GM12864 (cell line): ENCODE measurements at places on chromosomes 3 and 15.

GRCh38 chr3:172217877-172218276, 178.5 kb downstream of the FNDC3B start:
- no peak for DNase-seq

DNA sequence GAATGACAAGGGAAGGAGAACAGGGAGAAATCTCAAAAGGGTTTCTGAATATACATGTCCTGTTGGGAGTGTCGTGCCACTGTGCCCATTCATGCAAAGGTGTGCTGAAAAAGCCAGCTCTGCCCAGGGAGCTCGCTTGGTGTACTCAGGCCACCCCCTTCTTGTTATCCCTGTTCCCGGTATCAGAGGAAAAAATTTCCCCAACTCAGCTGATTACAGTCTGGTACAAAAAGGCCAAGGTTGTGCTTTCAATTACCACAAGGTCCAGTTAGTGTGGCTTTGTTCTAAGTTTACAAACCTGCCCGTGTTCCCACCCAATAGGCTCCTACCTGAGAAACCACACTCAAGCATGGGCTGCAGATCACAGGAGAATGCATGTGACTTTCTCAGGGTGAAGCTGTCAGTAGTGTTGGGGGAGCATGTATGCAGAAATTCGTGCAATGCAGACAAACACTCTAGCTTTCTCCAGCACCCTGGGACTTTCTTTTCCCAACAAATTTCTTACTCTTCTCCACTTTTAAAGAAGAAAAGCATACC, 648.5 kb downstream of the NR2F2 start:
- DNase-seq = no peak

DNA sequence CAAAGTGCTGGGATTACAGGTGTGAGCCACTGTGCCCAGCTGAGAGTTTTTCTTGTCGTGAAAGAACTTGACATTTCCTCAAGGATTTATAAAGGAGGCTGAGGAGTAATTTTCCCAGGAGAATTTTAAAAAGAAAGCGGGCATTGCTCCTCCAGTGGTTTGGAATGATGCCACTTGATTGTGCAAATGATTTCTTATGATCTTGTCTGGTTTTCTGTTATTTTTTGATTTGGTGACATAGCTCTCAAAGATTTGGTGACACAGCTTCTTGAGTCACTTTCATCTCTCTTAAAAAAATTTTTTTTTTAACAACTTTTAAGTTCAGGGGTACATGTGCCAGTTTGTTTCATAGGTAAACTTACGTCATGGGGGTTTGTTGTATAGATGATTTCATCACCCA, 24.6 kb upstream of the NFKBIZ start:
- DNase-seq = no peak

DNA sequence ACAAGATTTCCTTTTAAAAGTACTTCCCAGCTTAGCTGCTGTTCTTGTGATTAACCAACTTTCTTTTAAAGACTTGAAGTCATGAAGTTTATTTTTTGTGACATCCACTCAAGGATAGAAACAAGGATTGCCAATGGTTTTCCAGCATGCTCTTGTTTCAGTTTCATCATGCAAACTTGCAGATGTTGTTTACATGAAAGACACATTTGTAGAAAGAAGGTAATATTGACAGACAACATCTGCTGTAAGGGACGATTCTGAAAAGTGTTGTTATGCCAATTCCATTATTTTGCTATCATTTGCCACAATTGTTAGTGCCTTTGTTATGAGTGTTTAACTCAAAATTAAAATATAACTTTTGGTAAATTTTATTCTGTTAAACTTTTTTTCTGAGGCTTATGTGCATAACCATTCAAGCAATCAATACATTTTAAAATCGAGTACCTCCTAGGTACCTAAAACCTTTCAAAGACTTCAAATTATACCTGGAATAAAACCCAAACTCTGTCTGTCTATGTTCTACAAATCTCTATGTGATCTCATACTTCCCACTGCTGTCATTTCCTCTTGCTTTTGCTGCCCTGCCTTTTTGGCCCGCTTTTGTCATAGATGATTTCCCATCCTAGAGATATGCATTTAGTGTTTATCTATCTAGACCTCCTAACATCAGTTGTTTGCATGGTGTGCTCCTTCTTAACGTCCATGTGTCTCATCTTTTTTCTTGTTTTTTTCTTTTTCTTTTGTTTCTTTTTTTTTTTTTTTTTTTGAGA, 630.4 kb downstream of the NR2F2 start:
- DNase-seq = no peak

DNA sequence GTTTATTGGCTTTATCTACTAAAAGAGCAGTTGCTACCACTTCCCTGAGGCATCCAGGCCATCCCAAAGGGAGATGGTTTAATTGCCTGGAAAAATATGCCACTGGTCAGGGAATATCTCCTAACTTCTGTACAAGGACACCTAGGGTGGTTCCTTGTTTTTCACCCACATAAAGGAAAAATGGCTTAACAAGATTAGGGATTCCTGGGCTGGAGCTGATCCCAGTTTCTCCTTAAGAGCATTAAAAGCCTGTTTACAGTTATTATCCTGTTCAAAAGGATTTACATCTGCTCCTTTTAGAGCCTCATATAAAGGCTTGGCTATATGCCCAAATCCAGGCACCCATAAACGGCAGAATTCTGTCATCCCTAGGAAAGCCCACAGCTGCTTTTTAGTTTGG, 70.2 kb upstream of the WNT7A start:
- no peak for DNase-seq

- DNase-seq = no peak
These were observed 5.3 kb downstream of the DLL4 start for GRCh38 chr15:40934457-40934856.

GRCh38 chr3:29280404-29281093, at the start of gene RBMS3:
RBMS3 (plus strand) TSS chr3:29281071.
- no peak for DNase-seq

- DNase-seq = no peak
These were observed 99.6 kb downstream of the ABI3BP start for GRCh38 chr3:100893590-100893989.

DNA sequence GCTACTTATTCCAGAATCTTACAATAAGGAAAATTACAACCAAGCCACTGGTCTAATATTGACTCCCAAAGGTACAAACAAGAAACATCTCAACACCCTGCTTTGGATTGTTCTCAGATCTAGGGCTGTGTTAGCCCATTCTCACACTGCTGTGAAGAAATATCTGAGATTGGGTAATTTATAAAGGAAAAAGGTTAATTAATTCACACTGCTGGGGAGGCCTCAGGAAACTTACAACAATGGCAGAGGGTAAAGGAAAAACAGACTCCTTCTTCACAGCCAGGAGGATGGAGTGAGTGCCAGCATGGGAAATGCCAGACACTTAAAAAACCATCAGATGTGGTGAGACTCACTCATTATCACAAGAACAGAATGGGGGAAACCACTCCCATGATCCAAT, 208.3 kb downstream of the ULK4 start:
- DNase-seq = no peak

DNA sequence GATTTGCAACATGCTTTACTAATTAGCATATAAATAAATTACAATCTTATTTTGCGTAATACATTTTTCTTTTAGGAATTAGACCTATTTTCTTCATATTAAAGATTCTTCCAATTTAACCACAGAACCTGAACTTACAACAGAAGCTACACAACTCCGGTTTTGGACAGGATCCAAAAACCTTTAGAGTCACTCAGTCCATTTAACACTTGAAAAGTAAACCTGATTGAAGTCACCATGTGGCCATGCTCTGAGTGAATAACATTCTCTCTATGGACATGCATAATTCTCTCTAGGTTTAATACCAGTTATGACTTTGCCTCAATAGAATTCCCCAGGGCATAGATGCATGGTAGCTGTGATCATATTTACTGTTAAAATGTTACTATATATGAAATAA, 751.0 kb downstream of the VGLL3 start:
- DNase-seq = no peak

DNA sequence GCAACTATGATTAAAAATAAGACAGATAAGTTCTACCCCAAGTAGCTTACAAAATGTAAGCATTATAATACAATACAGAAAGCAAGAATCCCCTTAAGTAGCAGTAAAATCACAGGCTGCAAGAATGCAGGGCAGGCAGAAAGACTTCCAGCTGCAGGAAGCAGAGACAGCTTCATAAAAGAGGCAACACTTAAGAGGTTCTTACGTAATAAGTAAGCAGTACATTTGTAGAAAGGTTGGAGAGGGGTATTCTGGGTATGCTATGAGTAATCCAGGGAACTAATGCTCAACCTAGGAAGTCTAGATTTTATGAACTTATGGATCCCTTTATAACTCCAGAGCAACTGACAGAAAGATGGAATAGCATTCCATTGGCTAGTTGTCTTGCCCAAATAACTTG, 151.6 kb downstream of the IL5RA start:
- DNase-seq = no peak

GRCh38 chr3:72473156-72473555, 375.1 kb downstream of the SHQ1 start:
- no peak for DNase-seq

GRCh38 chr3:159829056-159829455, 159.6 kb upstream of the IL12A start:
- no peak for DNase-seq

DNA sequence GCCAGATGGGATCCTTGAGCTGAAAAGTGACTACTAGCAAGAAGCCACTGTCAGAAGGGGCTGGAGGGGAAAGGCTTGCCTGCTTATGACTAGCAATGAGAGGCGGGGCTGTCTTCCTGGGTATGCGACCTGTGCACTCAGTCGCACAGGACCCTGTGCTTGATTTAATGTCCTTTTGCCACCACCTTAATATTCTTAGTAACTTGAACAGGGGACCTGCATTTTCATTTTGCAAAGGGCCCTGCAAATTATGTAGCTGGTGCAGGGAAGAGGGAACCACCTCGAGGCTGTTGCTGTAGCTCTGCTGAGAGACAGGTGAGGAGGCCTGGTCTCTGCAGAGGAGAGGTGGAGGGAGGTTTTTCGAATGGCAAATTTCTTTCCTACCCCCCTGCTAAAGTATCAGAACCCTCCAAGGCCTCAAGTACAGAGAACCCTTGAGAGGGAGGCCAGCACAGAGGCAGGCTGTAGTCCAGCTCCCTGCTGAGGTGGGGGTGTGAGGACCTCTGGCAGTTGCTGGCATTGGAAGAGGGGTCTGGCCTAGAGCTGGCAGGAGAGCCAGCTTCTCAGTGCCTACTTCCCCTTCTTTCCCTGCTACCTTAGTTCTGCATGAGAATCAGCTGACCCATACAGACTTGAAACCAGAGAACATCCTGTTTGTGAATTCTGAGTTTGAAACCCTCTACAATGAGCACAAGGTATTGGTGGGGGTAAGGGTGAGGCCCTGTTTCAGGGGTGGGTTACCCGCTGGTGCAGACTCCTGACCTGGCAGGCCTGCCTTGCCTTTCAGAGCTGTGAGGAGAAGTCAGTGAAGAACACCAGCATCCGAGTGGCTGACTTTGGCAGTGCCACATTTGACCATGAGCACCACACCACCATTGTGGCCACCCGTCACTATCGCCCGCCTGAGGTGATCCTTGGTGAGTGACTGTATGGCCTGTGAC, 11.4 kb downstream of the CLK3 start:
- peak; percentile 64 for DNase-seq

GRCh38 chr3:8490079-8490552, 11.5 kb upstream of the LMCD1 start:
- no peak for DNase-seq

DNA sequence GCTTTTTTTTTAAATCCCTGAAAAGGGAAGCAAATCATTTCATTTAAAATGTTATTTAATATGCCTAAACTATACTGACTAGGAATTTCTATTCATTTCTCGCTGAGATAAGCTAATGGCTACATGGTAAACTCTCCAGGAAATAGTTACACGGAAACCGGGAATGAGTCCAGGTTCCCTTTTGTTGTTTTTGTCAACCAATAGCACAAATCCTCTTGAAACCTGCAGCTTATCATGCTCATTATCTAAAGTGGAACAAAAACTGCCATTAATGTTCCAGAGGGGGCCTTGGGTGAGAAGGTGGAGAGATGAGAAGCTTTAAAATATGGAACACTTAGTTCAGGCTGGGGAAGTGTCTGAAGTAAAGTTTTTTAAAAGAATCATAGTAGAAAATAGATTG, 113.5 kb upstream of the ALCAM start:
- no peak for DNase-seq

DNA sequence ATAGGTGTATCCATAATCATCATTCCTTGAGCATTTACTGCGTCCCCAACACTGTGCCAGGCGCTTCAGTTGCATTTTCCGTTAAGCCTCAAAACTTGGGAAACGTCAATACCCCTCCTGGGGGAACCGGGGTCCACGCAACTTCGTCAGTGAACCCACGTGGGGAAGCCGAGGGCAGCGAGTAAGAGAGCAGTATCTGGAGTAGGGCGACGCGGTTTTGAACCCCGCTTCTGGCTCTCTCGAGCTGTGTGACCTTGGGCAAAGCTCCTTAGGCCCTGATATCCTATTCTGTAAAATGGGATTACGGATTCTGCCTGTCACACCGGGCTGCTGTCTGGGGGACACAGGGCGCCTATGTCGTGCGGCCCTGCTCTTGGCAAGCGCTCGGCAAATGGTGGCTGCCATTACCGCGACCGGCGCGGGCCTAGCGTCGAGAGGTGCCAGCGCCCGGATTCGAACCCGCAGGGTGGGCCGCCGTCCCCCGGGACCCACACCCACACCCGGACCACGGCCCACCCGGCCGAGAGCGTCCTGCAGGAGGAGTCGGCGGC, 590 bp downstream of the POLG start:
- DNase-seq = no peak

GRCh38 chr15:24877174-24877573, 77.6 kb upstream of the SNRPN start:
- DNase-seq = no peak

DNA sequence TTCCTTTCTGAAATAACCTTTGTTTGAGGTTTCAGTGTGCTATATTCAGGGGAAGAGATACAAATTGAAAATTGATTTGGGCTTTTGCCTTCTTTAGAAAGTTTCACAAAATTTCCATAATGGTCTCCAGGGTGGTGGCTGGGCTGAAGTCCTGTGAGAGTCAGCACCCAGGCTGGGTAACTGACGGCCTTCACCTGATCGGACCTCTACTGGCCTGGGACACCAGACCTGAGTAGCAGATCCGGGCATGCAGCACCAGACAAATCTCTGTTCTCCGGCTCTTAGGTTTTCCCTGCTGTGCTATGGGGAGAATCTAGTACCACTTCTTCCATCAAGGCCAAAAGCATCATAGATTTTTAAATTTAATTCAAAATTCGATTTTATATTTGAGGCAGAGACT, 133.0 kb upstream of the LMCD1 start:
- DNase-seq = no peak

- no peak for DNase-seq
These were observed 13.9 kb downstream of the CDAN1 start for GRCh38 chr15:42723068-42723467.

GRCh38 chr15:66401130-66402021, 14.7 kb downstream of the MAP2K1 start:
- no peak for DNase-seq

GRCh38 chr3:61808526-61808925, 247.2 kb downstream of the PTPRG start:
- no peak for DNase-seq
